Stimulated activated CD8-positive, alpha-beta memory T cell treated with anti-CD3 and anti-CD28 coated beads, Interleukin-4, amount 100 ng/mL, for 24 hours (primary cell): ENCODE measurements at places on chromosomes 1 and 21.

DNA sequence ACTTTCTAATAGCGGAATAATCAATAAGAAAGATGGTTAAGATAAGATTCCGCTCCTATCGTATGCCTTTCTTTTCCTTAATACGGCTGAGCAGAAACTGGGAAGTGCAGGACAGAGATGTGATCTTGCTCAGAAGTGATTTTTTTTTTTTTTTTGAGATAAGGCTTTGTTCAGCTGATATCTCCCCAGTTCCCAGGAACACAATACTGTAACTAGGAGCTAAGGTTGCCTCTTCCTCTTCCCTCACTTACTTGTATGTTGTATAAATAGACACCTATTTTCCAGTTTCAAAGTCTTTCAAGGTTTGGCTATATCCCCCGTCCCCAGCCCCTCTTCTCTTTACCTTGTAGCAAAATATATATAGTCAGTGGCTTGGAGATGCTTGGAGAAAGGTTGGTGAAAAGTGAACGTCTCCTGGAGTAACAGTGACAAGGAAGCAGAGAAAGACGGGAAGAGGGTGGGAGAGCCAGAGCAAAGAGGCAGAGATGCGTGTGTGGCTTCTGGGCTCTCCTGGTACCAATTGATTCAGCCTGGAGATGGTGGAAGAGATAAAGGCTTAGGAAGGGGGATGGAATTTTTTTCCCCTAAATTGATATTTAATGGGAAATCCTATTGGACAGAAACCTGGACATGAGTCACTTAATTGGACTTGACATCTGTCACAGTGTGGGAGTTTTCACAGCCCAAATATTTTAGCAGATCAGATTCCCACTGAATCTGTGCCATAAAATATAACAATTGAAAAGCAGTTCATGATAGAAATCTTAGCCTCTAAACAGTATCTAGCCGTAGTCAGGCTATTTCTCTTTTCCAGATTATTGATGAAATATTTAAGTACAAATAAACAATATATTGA lies at the start of gene NHLH2:
Gene NHLH2, minus strand, starts transcription at position 522 of the 856 bp plus-strand sequence. CDS start 2,754 bp downstream, outside the sequence.
- DNase-seq, result no peak

DNA sequence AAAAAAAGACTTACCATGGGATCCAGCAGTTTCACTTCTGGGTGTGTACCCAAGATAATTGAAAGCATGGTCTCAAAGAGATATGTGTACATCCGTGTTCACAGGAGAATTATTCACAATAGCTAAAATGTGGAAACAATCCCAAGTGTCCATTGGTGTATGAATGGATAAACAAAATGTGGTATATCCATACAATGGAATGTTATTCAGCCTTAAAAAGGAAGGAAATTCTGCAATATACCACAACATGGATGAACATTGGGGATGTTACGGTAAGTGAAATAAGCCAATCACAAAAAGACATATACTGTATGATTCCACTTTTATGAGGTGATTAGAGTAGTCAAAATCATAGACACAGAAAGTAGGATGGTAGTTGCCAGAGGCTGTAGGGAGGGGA lies 7.0 kb upstream of the TUT4 start:
- no peak for DNase-seq

- no peak for DNase-seq
Measured at GRCh38 chr1:55669293-55669692, 454.1 kb upstream of the USP24 start.

DNA sequence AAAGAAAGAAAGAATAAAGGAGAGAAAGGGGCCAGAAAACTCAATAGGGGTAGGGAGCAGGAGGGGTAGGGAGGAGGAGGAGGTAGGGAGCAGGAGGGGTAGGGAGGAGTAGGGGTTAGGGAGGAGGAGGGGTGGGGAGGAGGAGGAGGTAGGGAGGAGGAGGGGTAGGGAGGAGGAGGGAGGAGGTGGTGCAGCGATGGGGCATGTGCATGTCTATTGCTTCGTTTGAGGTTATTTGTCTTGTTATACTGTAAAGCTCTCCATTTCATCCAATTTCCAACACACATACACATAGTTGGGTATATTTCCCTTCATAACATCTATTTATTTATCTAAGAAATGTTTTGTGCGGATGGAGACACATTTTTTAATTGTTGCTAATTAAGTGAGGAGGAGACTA lies 19.7 kb downstream of the RGS1 start:
- DNase-seq, result no peak

DNA sequence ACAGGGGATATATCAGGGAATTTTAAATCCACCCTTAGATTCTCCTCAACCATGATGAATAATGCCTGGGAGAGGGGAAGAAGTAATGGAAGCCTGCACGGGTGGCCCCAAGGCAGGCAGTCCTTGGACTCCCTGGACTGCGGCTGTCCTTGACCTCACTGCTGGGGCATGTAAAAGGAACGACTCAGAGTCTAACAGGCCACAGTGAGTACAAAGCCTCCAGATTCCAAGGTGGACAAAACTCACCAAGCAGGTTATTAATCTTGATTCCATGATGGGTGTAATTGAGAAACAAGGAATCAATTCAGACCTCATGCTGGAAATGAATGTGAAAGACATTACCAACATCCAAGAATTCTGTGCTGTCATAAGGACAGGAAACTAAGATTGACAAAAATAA lies 13.0 kb upstream of the ARHGAP29 start:
- DNase-seq, result no peak

GRCh38 chr1:9078752-9079500 lies 9.5 kb upstream of the SLC2A5 start:
- DNase-seq, result no peak

DNA sequence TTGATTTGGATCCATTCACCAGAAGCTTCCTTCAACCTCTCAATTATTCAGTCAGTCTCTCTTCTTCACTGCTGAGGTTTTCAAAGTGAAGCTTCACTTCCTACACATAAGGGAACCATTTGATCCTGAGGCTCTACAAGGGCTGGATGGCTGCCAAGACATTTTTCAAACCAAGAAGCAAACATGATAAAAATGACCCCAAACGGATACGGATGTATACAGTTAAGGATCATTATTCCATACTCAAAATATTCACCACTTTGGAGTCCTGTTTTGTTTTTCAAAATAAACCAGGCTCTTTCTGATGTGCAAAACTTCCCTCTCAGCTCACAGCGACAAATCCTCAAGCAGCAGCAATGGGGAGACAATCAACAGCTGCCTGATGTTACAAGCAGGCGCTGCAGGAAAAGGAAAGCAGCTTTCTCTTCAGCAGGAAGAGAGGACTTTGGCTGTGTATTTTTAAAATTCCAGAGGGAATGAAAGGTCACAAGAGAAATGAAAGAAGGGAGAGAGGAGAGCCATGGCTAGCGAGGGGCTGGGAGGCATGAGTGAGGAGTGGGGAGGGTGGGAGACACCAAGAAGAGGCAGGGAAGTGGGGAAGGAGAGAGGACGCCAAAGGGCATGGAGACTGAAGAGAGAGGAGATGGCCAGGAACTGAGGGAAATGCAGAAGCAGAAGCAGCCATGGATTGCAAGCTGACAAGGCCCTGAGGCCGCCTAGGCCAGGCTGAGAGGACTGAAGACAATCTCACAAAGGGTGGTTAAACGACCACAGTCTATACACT lies 145.4 kb downstream of the SLC45A1 start:
- no peak for DNase-seq
